RWPE2 (cell line): ENCODE measurements at places on chromosomes 2 and 18.

DNA sequence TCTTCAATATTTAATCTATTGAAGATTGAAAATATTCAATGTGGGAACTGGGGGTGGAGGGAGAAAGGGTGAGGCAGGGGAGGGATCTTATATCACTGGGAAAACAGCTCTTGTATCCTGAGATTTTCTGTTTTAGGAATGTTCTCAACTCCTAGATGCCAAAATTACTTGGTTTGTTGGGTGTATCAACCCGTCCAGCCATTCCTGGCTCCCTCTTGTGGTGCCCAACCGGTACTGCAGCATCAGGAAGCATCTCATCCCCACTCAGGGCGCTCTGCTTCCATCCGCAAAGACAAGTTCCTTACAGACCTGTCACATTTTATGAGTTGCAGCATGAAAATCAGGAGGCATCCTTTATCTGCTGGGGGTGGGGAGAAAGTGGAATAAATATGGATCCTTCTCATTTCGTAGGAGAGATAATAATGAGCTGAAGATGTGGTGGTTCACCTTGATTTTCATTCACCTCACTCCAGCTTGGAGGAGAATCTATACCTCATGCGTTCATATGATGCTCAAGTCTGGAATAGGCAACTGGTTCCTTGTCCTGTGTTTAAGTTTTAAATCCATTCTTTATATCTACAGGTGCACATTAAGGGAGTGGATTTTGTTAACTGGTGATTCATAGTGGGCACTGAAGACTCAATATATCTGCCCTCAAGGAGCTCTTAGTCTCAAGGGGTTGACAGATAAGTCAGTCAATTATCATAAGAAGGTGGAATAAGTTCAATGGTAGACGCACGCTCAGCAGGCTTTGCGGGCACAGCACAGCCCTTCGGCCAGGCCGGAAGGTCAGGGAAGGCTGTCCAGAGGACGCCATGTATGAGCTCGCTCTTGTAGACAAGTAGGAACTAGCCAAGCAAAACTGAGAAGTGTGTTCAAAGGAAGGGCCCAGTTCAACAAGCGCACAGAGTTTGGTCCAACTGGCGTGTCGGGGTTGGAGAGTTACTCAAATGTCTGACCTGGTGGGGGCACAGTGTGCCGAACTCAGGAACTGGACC is 127.3 kb downstream of the RNF144A start:
- H3K4me3 ChIP-seq, result no peak overlapping the region
- no peaks in the 10 kb centered on the region for H3K27me3 ChIP-seq
- H3K4me1 ChIP-seq, result no peaks in the 10 kb centered on the region
- no peak for DNase-seq

- H3K27me3 ChIP-seq, result no peaks in the 10 kb centered on the region
- H3K27ac ChIP-seq, result peak overlapping the region; percentile 46
These were observed 963 bp downstream of the INPP1 start for GRCh38 chr2:190344276-190344827.

GRCh38 chr2:217755027-217755745 is 247.6 kb downstream of the TNS1 start:
- no peaks in the 10 kb centered on the region for H3K27me3 ChIP-seq
- no peaks in the 10 kb centered on the region for H3K36me3 ChIP-seq
- no peaks in the 10 kb centered on the region for H3K4me1 ChIP-seq

DNA sequence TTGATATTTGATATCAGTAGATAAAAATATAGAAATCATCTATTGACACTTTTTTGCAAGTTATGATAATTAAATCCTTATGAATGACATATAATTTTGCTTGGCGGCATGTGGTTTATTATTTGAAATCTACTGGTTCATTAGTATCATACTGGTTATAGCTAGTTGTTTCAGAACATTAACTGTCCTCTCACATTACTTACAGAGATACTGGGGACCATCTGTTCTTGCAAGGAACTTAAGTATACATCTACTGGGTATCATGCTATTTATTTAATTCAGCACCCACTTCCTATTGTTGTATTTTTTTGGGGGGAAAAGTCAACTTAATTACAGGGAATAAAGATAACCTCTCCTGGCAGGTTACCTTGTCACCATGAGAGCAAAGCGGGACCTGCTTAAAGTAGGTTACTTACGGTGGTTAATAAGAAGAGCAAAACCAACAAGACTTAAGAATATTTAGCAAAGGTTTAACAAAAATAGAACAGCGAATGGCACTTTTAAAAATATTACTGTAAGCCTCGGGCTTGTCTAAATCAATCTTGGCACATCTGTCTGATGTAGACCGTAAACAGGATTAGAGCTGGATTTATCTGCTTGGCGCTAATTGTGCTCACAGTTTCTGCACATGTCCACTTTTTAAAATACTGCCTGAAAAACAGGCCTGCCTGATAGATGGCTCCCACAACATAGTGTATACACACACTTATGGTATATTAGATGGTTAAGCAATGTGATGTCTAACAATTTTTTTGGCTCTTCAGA is 41.8 kb downstream of the CERKL start:
- no peak overlapping the region for H3K27ac ChIP-seq
- no peaks in the 10 kb centered on the region for H3K36me3 ChIP-seq
- H3K4me1 ChIP-seq, result no peaks in the 10 kb centered on the region

- 0 out of 2 replicates have a peak, but pooled peaks cover 2% of the 10 kb centered on the region for H3K36me3 ChIP-seq
- no peak overlapping the region for H3K27ac ChIP-seq
- no peaks in the 10 kb centered on the region for H3K27me3 ChIP-seq
- H3K4me3 ChIP-seq, result no peak overlapping the region
- DNase-seq, result no peak
These were observed 116.2 kb downstream of the TANC1 start for GRCh38 chr2:159084384-159085370.

DNA sequence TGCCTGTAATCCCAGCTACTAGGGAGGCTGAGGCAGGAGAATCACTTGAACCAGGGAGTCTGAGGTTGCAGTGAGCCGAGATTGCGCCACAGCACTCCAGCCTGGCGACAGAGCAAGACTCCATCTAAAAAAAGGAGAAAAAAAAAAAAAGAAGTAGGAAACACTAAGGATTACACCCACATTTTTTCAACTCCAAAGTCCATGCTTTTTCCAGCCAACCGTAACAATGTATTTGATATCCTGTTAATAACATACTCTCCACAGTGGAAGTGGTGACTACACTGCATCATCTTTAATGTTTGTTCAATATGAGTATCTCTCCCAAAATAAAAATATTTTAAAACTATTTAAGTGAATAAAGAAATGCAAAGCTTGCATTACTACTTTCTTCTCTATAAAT is 481.6 kb upstream of the ACVR2A start:
- H3K4me1 ChIP-seq, result no peaks in the 10 kb centered on the region
- no peak overlapping the region for H3K4me3 ChIP-seq
- H3K27ac ChIP-seq, result no peak overlapping the region
- H3K36me3 ChIP-seq, result no peaks in the 10 kb centered on the region

GRCh38 chr2:230496891-230497290 is 80.9 kb downstream of the SP100 start:
- H3K4me1 ChIP-seq, result no peaks in the 10 kb centered on the region
- H3K27ac ChIP-seq, result no peak overlapping the region
- H3K27me3 ChIP-seq, result no peaks in the 10 kb centered on the region
- peaks cover 5% of the 10 kb centered on the region; the same call in 1 of the 2 replicates for H3K36me3 ChIP-seq
- no peak for DNase-seq
- H3K4me3 ChIP-seq, result no peak overlapping the region

DNA sequence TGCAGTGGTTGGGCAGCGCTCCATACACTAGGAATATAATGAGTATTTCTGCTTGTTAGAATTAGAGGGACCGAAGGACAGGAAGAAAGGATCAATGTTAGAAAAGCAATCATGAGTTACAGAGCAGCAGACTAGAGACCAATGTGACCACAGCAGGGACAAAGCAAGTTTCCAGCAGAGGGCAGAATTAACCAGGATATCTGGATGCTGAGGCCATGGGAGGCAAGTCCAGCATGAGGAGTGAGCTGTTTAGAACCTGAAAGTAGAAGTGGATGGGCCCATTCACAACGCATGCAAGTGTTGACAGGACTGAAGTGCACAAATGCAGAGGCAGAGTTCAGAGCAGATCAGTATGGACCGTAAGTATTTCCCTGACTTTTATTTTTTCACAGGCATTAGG is 910.4 kb upstream of the GYPC start:
- H3K36me3 ChIP-seq, result no peaks in the 10 kb centered on the region
- no peak overlapping the region for H3K27ac ChIP-seq
- no peaks in the 10 kb centered on the region for H3K4me1 ChIP-seq
- DNase-seq, result no peak

DNA sequence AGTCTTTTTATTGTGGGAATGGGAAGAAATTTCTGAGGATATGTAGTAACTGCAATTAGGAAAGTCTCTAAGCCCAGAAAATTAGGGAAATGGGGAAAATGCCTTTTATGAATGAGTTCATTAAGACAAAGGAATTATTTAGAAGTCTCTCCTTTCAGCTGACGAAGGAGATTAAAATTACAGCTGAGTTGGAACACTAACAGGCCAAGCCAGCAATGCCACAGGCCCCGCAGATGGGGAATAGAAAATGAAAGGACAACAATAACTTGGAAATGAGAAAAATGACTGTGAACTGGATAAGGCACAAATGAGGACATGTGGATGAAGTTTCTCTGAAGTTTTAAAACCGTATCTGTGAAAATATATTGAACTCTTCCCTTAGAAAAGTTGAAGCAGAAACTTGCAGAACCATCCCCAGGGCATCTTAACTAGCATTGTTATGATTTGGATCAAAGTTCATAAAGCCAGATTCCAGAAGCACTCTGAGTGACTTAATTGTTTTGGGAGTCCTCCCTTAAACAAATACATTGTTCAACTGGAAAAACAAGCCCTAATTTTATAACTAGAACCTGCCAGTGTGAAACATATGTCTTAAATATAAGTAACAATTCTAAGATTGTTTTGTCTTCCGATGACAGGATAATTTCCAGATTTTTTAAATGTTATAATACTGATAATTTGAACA is 51.3 kb downstream of the C2orf76 start:
- no peaks in the 10 kb centered on the region for H3K36me3 ChIP-seq
- no peak overlapping the region for H3K4me3 ChIP-seq

- DNase-seq, result no peak
- H3K4me3 ChIP-seq, result no peak overlapping the region
- H3K27ac ChIP-seq, result peak overlapping the region; percentile 23
- peaks cover 16% of the 10 kb centered on the region for H3K4me1 ChIP-seq
These were observed 134.6 kb downstream of the MAP4K4 start for GRCh38 chr2:101832114-101832513.

GRCh38 chr18:72161691-72162090 is 382.5 kb downstream of the CBLN2 start:
- no peak for DNase-seq
- H3K4me3 ChIP-seq, result no peak overlapping the region
- no peak overlapping the region for H3K27ac ChIP-seq
- no peaks in the 10 kb centered on the region for H3K4me1 ChIP-seq

DNA sequence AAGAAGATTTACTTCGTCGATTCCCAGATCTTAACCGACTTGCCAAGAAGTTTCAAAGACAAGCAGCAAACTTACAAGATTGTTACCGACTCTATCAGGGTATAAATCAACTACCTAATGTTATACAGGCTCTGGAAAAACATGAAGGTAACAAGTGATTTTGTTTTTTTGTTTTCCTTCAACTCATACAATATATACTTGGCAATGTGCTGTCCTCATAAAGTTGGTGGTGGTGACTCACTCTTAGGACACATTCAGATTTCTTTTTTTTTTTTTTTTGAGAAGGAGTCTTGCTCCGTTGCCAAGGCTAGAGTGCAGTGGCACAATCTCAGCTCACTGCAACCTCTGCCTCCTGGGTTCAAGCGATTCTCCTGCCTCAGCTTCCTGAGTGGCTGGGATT is 26.8 kb downstream of the MSH2 start:
- no peak overlapping the region for H3K27ac ChIP-seq
- no peaks in the 10 kb centered on the region for H3K27me3 ChIP-seq
- H3K4me3 ChIP-seq, result no peak overlapping the region
- H3K36me3 ChIP-seq, result peaks cover 56% of the 10 kb centered on the region
- no peak for DNase-seq
- peaks cover 3% of the 10 kb centered on the region for H3K4me1 ChIP-seq
